Stomach (tissue), 19 donors: ENCODE measurements at places on chromosomes 11 and 22. TPM values are rescaled to one million over a fixed set of nuclear protein-coding genes. Genes with fewer than 3 reads are reported as not detected.

DNA sequence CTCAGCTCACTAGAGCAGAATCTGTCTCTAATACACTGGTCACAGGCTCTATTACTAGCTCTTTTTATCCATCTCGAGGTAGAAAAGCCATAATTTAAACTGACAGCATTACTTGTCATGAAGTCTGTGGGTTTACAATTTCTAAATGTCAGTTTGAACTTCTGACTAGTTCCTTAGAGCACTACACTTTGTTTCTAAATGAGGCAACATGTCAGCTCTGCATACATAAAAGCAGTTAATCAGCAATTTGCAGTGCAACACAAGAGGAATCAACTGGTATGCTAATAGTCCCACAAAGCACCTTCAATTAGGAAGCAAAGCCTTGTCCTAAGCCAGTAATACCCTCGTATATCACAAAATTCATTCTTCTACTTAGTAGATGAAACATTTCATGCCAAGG lies 321.3 kb downstream of the TTC28 start:
- no peak for DNase-seq

DNA sequence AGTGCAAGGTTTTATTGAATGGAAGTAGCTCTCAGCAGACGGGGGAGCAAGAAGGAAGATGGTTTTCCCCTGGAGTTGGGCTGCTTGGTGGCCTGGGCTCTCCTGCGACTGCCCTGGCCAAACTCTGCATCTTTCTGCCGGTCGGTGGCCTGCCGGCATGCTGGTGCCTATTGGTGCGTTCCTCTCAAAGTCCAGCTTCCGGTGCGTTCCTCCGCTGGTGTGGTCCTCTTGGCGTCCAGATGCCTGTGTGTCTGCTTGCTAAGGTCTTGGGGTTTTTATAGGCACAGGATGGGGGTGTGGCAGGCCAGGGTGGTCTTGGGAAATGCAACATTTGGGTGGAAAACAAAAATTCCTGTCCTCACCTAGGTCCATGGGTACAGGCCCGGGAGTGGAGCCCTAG lies 567.4 kb upstream of the CNTN5 start:
- DNase-seq: no peak

- no peak for DNase-seq
Measured at GRCh38 chr11:34604145-34604544, 16.7 kb upstream of the EHF start.

GRCh38 chr22:24181996-24182899 lies 961 bp downstream of the SUSD2 start:
- DNase-seq: no peak

DNA sequence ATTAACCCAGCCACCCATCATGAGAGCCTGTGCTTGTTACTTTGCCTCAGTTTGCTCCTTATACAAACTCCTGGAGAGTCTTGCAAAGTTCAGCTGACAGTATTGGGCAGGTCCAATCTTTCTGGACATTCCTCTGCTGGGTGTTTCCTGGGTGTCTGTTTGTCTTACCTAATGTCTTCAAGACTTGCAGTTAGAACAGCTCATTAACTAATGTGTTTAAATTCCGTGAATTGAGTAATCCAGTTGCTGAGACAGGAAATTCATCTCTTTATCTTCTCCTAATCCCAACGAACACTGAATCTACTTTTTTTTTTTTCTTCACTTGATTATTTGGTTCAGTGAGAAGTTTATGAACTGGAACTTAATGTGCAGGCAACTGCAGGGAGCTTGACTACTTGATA lies 20.6 kb downstream of the BCO2 start:
- DNase-seq: no peak

The FGF19 gene
- total RNA-seq: not detected

The C11orf86 gene
- not detected for total RNA-seq

GRCh38 chr11:1831338-1832210 lies 3.2 kb upstream of the SYT8 start:
- peak; percentile 29 for DNase-seq

DNA sequence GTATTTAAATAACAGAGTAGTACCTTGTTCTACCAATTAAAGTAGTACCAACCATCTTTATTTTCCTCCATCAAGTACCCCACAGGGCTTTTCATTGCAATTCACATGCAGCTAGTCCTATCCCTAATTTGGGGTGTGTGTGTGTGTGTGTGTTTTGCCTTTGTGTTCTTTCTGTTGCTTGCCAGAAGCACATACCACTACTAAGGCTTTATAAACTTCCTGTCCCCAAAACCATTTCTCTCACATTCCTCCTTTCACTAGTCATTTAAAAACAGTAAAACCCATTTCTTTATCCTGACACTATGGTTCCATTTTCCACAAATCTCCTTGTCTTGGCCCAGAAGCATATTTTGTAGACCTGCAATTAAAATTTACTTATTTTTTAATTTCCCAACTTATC lies 54.6 kb downstream of the SLC36A4 start:
- DNase-seq: no peak

DNA sequence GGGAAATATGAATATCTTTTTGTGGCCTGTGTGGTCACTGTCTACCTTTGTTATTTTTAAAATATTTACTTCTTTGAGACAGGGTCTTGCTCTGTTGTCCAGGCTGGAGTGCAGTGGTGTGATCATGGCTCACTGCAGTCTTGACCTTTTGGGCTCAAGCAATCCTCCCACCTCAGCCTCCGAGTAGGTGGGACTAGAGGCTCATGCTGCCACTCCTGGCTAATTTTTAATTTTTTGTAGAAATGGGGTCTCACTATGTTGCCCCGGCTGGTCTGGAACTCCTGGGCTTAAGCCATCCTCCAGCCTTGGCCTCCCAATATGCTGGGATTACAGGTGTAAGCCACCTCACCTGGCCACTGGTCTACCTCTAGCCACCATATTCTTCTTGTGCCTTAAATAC lies 3.5 kb upstream of the EIF3D start:
- no peak for DNase-seq

The ANKK1 gene
- not detected for total RNA-seq

The YPEL1 gene
- total RNA-seq: 22.2 TPM

GRCh38 chr11:60899046-60899936 lies 7.1 kb downstream of the PRPF19 start:
- peak; percentile 85 for DNase-seq

The GPHA2 gene
- not detected for total RNA-seq

DNA sequence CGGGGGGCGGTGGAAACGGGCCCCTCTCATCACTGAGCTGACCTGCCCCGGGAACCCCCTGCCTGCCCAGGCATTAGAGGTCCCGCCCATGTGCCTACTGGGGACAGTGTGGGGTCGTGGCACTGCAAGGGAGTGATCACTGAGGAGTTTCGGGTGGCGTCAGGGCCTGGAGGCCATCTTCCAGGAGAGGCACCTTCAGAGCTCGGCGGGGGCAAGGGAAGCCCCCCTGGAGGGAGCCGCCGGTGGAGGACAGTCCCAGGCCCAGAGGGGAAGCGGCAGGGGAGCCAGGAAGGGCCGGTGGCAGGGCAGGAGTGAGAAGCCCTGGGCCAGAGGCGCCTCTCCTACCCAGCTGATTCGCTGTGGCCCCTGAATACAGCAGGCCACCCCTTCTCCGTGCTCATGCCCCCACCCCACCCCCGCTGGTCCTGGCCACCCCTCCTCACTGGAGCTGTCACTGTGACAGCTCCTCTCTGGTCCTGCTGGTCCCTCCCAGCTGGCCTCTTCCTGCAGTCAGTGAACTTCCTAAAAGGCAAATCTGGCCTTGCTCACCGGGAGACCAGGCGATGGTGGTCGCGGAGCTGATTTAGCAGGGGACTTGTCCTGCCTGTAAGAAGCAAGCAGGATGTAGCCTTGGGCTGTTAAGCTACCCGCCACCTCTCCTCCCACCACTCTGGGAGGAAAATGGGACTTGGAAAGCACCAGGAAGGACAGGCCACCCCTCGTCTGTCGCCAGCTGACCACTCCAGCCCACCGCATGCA lies 2.0 kb upstream of the MAPK11 start:
- DNase-seq: no peak

- DNase-seq: no peak
Measured at GRCh38 chr11:46632502-46632901, 15.1 kb downstream of the ATG13 start.
